ENCODE measurements at places on chromosomes 4 and X.

- no peak for DNase-seq
Measured at GRCh38 chr4:950136-951020, 18.1 kb downstream of the TMEM175 start.

DNA sequence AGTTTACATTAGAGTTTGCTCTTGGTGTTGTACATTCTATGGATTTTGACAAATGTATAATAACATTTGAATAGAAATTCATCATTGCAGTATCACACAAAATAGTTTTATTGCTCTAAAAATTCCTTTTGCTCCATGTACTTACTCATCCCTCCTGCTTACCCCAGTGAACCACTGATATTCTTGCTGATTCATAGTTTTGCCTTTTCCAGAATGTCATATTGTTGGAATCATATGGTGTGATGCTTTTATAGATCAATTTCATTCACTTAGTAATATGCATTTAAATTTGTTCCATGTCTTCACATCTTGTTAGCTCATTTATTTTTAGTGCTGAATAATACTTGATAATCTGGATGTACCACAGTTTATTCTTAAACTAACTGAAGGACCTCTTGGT lies 1593.2 kb downstream of the C4orf33 start:
- DNase-seq, result no peak

DNA sequence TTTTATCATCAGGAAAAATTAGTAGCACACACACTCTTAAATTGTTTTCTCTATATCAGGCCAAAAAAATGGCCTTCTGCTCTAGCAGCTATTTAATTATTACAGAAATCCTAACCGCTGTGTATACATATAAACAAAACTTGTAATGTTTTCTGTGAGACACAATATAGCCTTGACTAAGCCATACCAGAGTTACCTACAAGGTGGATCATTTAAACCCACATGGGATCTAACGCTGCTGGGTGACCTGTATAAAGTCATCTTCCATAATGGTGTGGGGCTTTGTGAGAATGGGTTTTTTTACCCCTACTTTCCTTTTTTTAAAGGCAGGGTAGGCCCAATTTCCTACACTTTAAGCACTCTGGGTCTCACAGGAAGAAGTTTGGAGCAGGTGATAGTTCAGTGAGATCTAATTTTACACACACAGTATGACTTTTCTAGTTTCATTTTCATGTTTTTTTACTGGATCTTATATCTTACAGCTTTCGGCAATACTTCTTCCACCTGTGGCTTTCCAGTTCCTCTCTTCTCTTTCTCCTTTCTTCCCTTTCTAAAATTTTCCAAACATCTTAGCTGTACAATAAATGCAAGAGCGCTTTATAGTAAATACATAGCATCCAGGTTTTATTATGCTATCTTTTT lies 66.9 kb upstream of the MMAA start:
- DNase-seq, result no peak

DNA sequence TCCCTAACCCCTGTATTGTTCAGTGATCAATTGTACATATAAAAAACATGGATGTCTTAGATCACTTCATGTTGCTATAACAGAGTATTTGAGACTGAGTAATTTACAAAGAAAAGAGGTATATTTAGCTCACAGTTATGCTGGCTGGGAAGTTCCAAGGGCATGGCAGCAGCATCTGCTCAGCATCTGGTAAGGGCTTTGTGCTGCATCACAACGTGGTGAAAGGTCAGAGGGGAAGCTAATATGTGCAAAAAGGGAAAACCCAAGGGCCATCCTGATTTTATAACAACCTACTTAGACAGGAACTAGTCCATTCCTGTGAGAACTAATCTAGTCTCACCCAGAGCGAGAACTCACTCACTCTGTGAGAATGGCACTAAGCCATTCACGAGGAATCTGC lies 128.2 kb upstream of the OTUD4 start:
- no peak for DNase-seq

- DNase-seq, result no peak
Measured at GRCh38 chr4:48255959-48256342, 13.7 kb downstream of the TEC start.

GRCh38 chrX:153353416-153353815 lies 19.5 kb downstream of the ZNF275 start:
- peak; percentile 45 for DNase-seq

GRCh38 chr4:106355193-106355592 lies 13.4 kb downstream of the GIMD1 start:
- DNase-seq, result no peak

GRCh38 chr4:141329174-141329569 lies 108.5 kb downstream of the ZNF330 start:
- peak; percentile 45 for DNase-seq

DNA sequence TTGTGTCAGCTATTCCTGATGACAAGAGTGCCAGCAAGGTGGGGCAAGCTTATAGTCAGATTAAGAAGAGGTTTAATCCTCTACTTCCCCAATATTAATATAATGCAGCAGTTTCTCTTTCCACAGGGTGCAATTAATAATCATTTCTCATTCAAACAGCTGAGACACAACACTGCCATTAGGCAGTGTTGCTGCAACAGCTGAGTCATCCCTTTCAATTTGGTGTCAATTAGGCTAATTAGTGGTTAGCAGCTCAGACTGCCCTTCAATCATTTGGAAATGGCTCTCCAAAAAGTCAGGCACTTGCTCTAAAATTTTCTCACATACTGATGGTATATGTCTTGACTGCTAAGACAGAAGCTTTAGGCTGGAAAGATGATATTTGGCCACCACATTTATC lies 265.7 kb upstream of the FAM241A start:
- peak; percentile 83 for DNase-seq

DNA sequence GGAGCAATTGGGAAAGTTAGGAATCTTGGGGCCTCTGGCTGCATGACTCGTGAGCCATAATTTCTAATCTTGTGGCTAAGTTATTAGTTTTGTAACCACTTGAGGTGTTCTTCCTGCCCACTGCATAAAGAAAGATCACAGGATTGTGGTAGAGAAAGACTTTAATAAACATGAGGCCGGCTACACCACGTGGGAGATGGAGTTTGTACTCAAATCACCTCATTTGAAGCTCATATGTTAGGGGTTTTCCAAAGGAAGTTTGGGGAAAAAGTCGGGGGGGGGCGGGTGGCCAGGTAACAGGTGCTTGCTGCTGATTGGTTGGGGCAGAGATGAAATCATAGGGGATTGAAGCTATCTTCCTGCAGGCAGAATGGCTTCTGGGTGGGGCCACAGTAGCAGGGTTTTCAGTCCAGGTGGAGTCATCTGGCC lies 287.8 kb downstream of the ZNF674 start:
- no peak for DNase-seq

GRCh38 chr4:41647383-41647782 lies 101.1 kb downstream of the PHOX2B start:
- DNase-seq, result no peak

DNA sequence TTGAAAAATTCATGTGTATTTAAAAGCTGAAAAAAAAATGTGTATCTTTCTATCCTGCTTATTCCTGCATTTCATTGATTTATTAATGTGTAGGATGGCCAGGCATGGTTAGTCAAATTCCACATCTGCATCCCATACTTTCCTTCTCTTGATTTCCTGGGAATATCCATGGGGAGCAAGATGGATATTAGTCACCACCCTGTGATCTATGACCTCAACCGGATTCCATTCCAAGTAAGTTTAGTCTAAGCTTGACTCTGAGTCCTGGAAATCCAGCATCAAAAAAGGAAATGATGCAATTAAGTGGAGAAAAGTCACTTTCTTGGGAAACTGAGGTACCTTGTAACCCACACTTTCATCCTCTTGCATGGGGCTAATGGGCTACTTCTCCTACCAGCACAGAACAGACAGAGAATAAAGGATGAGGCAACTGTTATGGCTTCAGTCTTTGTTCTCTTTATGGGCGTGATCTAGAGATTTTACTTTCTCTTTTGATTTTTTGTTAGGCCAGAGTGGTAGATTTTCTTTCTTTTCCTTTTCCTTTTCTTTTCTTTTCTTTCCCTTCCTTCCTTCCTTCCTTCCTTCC lies 17.1 kb upstream of the BEX4 start:
- no peak for DNase-seq

- no peak for DNase-seq
Measured at GRCh38 chrX:39857780-39858179, 240.0 kb downstream of the BCOR start.

GRCh38 chrX:20514358-20514757 lies 247.6 kb upstream of the RPS6KA3 start:
- no peak for DNase-seq

DNA sequence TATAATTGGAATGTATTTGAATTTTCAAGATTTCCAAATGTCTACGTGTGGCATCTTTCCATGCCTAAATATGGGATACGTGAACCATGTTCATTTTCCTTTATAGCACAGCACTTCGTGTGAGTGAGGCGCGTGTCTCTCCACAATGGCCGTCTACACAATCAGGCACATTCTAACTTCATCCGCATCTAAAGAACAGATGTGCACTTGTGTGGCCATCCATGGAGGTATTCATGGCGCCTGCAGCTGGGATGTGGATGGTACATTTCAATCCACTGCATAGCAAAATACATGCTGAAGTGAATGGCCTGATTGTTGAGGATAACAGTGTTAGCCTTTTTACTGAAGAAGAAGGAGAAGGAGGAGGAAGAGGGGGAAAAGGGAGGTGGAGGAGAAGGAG lies 34.5 kb upstream of the TRIM2 start:
- DNase-seq, result no peak

DNA sequence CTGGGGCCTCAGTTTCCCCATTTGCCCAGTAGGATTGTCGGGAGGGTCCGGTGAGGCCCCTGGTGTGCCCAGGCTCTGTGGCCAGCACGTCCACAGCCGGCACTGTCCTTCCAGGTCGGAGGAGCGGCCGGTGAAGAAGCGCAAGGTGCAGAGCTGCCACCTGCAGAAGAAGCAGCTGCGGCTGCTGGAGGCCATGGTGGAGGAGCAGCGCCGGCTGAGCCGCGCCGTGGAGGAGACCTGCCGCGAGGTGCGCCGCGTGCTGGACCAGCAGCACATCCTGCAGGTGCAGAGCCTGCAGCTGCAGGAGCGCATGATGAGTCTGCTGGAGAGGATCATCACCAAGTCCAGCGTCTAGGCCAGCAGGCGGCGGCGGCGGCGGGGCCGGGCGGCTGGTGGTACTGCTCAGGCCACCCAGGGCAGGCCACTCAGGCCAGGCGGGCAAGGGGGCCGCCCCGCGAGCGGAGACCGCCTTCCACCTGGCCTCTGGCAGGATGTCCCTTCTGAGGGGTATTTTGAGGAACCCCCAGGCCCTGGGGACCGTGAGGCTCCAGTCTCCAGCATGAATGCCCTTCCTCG lies 6.7 kb downstream of the MSANTD1 start:
- no peak for DNase-seq
